CMK (cell line): ENCODE measurements at places on chromosomes 7 and 10.

GRCh38 chr7:38222481-38223096, 44.5 kb downstream of the STARD3NL start:
- DNase-seq: no peak

DNA sequence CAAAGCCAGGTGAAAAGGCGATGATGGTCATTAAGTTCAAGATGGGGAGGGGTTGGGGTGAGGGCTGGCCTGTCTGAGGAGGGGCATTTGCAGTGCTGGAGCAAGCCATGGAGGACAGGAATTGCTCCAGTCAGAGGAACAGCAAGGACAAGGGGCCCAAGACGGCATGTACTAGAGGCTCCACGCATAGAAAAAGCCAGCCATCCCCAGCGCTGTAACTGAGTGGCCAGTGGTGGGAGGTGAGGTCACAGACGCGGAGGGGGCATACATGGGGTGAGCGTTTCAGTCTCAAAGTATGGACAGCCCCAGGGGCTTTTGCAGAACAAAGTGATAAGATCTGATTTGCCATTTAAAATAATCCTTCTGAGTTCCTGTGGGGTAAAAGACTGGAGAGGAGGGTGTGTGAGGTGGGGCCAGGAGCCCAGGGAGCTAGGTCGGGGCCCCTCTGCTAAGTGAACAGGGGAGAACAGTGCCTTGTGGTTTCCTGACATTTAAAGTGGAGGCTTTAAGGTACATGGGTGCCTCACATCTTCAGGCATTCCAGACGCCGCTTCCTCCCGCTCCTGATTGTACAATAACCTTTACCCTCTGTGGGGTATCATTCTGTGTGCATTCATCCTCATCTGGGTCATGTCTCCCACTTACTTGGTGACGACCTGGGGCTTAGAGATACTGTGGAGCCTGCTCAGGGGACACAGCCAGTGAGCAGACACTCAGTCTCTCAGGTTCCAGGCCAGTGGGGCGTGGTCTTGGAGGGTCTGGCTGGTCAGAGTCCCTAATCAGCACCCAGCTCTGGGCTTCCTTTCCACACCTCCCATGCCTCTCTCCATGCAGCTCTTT, 105.6 kb upstream of the GPR26 start:
- no peak for DNase-seq

DNA sequence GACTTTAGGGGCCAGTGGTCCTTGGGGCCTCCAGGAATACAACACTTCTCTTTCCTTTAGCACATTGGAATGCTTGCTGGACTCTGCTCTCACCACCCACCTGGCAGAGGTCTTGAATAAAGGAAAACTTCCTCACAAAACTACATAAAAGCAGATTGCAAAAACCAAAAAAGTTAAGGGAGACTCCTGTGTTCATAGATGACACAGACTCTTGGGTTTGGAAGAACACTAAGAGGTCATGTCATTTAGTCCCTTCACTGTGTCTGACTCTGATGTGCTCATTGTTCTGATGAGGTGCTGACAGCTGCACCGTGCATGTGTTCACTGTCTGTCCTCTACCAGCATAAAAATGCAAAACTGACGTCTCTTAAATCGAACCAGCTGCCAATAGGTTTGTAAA, 11.4 kb downstream of the BLNK start:
- DNase-seq: no peak

- DNase-seq: no peak
Measured at GRCh38 chr7:2758673-2759616, 70.9 kb downstream of the AMZ1 start.

GRCh38 chr10:2414039-2414438, 653.3 kb upstream of the PFKP start:
- DNase-seq: no peak

DNA sequence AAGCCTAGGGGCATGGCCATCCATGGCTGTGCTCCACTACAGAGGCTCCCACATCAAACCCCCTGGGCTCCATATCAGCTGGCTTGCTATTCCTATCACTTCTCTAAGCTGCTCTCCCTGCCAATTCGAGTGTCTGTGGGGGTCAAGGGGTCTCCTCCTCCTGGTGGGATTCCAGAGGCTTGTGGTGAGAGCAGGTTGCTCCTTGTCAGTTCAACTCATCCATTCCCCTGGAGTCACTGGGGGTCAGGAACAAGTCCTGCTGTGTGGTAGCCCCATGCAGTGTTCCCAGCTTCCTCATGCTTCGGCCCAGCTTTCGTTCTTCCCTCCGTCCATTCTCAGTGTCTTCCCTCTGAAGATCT, 86.6 kb upstream of the UNC5B start:
- DNase-seq: no peak

- no peak for DNase-seq
Measured at GRCh38 chr7:7505915-7506314, 29.8 kb downstream of the COL28A1 start.
